ENCODE measurements at places on chromosomes 13 and 19.
A peak's percentile ranks its signal among the peaks of the same experiment; 100 is the strongest.

GRCh38 chr19:38478273-38478971 lies 44.9 kb downstream of the RYR1 start:
- DNase-seq, result no peak

DNA sequence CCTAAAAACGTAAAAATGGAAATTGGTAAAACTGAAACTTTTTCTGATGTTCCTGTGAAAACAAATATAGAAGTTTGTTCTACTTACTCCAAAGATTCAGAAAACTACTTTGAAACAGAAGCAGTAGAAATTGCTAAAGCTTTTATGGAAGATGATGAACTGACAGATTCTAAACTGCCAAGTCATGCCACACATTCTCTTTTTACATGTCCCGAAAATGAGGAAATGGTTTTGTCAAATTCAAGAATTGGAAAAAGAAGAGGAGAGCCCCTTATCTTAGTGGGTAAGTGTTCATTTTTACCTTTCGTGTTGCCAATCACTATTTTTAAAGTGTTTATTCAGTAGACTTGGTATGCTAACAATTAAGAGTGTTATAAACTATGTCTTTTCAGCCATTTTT lies 25.6 kb downstream of the BRCA2 start:
- no peak for DNase-seq

DNA sequence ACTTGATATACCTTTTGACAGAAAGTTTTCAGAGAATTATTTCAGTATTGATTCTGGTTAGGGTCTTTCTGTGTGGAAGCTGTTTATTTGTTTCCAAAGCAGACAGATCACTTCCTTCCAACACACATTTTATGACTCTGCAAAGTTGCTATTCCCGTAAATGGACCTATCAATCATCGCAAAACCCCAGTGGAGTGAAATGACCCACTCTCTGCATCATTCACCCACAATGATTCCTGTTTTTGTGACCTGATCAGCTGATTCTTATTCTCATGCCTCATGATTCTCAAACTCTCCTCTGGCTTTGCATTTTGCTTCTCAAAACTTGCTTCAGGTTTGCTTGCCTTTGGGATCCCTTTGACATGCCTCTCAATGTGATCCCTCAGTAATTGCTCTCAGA lies 453.7 kb downstream of the PCDH17 start:
- DNase-seq, result no peak

- peak; percentile 54 for DNase-seq
Measured at GRCh38 chr19:18932216-18932841, 8.7 kb downstream of the HOMER3 start.

GRCh38 chr13:99224021-99224420 lies 23.4 kb downstream of the UBAC2 start:
- no peak for DNase-seq

- DNase-seq, result no peak
Measured at GRCh38 chr19:30231408-30232318, 140.5 kb upstream of the ZNF536 start.

- DNase-seq, result peak; percentile 97
Measured at GRCh38 chr13:45500492-45501174, 35.9 kb downstream of the COG3 start.

DNA sequence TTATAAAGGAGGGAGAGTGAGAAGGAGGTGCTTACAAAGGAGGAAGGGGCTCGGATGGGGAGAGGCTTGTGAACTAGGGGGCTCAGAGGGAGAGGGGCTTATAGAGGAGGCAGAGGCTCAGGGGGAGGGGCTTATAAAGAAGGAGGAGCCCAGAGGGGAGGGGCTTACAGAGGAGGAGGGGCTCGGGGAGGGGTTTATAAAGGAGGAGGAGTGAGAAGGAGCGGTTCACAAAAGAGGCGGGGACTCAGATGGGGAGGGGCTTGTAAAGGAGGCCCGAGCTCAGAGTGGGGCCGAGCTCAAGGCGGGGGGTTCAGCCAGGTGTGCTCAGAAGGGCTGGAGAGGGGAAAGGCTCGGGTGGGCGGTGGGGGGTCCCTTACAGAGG lies 500 bp downstream of the SMIM24 start:
- no peak for DNase-seq

GRCh38 chr19:50050406-50051227 lies 24.8 kb downstream of the ZNF473 start:
- peak; percentile 44 for DNase-seq

GRCh38 chr19:19372656-19373416 lies 32.6 kb upstream of the GATAD2A start:
- peak; percentile 28 for DNase-seq

- peak; percentile 26 for DNase-seq
Measured at GRCh38 chr19:5805462-5806132, 730 bp downstream of the NRTN start.

DNA sequence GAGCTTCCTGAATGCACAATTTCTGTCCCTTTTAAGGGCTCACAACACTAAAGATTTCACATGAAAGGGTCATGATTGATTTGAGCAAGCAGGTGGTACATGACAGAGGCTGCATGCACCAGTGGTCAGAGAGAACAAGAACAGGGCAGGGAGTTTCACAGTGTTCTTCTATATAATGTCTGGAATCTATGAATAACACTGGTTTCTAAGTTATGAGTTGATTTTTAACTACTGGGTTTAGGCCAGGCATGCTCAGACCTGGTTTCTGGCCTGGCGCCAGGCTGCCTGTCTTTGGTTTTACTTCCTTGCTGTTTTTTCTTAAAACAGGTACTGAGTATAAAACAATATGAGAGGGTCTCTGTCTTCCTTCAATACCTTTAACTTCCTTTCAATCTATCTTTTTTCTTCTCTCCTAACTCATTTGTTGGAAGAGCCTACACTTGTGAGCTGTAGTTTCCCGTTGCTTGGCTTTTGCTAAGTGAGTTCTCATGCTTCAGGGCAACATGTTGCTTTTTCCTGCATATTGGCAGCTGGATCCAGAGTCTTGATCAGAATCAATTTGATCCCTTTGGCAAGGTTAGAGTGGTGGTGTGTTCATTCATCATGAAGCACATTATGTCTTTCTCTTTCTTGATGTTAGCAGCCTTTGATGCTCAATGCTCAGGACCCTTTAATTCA lies 38.5 kb upstream of the FGF14 start:
- DNase-seq, result no peak

- DNase-seq, result peak; percentile 73
Measured at GRCh38 chr19:10388957-10389356, 8.6 kb upstream of the TYK2 start.

GRCh38 chr13:76725211-76725610 lies 161.0 kb downstream of the KCTD12 start:
- DNase-seq, result peak; percentile 59

DNA sequence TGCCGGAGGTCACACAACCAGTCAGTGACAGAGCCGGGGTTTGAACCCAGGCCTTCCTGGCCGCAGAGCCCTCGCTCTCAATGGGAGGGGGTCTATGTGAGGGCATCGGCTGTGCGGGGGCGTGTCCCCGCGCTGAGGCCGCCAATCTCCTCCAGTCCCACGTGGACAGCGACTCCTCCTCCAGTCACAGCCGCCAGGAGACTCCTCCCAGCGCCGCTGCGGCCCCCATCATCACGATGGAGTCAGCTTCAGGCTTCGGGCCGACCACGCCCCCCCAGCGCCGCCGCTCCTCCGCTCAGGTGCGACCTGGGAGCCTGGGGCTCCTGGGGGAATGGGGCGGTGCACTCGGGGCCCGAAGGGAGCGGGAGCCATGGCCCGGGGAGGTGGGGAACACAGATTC lies 6.0 kb downstream of the SPRED3 start:
- no peak for DNase-seq

DNA sequence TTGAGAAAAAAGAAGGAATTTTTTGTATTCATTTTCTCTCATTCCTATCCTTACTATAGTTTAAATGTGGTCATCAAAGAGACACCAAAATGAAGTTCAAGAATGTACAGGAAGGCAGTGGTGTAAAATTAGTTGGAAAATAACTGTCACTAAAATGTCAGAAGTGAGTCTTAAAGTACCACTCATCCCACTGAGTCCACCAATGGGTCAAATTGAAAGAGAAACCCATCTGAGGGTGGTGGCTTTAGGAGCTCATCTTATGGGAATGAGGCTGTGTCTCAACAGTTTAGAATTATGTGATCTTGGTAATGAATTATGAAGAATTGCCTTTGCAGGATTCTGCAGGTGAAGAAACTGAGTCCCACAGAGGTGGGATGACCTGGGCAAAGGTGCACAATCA lies 403.5 kb downstream of the FGF9 start:
- no peak for DNase-seq

GRCh38 chr13:45941261-45941660 lies 89.7 kb upstream of the SIAH3 start:
- no peak for DNase-seq

DNA sequence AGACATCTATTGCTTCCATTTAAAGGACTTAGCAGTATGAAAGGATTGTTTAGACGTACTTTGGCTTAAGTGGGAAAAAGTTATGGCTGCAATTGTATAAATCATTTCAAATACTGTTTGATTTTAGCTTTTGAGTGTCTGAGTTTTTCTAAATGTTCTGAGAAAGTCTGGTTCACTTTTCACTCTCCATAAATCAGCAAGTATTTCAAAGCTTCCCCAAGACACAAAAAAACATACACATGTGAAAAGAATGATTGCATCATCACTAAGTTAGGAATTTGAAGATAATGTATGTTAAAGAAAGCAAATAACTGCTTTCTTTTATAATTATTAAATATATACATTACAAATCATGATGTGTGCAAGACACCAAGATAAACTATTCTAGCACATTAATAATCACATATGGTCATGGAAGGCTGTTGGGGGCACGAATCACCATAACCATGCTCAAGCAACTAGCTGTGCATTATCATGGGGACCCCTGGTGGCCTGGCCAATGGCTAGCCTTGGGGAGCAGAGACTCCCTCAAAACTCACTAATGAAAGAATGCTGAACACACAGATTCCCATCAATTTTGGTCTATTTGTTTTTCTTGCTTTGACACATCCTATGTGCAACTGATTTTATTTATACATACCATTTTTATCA lies 111.1 kb downstream of the MIPEP start:
- no peak for DNase-seq

GRCh38 chr13:112839356-112840105 lies 129.5 kb upstream of the MCF2L start:
- peak; percentile 35 for DNase-seq

- no peak for DNase-seq
Measured at GRCh38 chr13:86066611-86067365, 267.6 kb upstream of the SLITRK6 start.

DNA sequence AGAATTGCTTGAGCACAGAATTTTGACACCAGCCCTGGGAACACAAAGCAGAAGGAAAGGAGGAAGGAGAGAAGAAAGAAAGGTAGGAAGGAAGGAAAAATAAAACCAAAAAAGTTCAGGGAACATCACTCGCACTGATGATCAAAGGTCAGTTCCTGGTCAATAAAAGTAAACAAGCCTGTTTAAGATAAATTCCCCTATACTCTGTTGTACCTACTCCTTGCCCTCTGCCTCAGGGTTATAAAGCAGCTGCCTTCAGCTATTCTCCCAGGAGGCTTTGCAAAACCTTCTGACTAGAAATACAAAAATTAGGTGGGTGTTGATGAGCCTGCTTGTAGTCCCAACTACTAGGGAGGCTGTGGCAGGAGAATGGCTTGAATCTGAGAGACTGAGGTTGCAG lies 14.9 kb upstream of the ZNF91 start:
- no peak for DNase-seq

GRCh38 chr19:33125929-33126388 lies 6.0 kb upstream of the WDR88 start:
- peak; percentile 69 for DNase-seq

DNA sequence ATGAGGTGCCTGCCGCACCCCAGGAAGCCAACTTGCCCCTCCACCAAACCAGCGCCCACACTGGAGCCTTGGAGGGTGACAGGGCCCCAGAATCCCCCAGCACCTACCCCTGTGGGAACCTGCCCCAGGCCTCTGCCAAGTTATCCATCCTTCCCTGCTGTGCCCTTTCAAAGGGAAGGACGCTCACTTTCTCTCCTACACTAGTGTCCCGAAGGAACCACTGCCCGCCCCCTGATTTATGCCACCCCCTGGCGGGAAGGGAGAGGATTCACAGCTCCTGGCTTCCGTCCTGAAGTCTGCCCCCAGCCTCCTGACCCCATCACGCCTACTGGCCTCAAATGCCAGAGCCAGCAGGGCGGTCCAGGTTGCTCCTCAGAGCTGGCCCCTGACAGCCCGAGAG lies 1.4 kb downstream of the EVI5L start:
- no peak for DNase-seq
